ENCODE measurements at places on chromosomes 4 and X.

DNA sequence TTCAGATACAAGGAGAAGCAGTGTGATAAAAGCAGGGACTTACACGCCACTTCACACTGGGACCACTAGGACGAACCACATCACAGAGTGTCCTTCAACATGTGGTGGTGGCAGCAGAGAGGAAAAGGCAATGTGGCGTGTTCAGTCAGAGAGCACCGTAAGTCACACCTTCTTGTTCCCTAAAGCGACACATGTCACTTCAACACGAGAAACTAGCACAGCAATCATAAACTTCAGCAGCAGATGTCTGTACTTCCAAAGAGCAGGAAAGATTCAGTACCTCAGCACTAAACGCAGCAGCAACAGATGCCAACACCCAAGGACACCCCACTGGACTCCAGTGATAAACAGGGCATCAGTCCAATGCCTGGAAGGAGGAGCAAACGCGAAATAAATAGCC lies 96.7 kb downstream of the AREG start:
- peak; percentile 23 for DNase-seq

GRCh38 chr4:84631573-84631972 lies 48.6 kb downstream of the CDS1 start:
- DNase-seq = no peak

DNA sequence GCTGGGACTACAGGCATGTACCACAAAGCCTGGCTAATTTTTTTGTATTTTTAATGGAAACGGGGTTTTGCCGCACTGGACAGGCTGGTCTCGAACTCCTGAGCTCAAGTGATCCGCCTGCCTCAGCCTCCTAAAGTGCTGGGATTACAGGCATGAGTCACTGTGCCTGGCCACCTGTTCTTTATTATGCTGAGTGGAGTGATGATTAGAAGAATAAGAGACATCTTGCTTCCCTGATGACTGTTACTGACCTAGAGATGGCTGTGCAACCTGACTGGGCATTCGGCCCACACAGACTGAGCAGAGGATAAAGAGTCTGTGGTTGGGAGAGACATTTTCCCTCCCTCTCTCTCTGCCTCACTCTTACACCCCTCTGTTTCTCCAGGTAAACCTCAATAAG lies 56.7 kb downstream of the SPINK2 start:
- DNase-seq = no peak

DNA sequence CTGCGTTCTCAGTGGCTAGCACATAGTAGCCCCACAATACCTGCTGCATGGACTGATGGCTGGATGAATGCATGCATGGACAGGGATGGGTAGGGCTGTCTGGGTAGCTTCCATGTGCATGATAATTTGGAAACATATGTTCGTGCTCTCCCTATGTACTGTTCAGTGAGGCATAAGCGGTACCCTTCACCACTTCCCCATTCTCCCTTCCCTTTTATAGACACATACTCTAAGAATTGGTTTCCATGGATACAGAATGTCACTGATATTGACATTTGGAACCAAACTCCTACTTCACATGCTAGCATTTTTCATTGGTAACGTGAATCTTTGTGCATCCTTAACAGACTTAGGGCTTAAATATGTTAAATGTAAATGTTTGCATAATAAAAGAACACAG lies 20.4 kb downstream of the USP46 start:
- DNase-seq = peak; percentile 82

GRCh38 chrX:85052636-85053343 lies 49.1 kb downstream of the APOOL start:
- peak; percentile 7 for DNase-seq

GRCh38 chrX:72205706-72206105 lies 24.1 kb downstream of the PIN4 start:
- DNase-seq = no peak

DNA sequence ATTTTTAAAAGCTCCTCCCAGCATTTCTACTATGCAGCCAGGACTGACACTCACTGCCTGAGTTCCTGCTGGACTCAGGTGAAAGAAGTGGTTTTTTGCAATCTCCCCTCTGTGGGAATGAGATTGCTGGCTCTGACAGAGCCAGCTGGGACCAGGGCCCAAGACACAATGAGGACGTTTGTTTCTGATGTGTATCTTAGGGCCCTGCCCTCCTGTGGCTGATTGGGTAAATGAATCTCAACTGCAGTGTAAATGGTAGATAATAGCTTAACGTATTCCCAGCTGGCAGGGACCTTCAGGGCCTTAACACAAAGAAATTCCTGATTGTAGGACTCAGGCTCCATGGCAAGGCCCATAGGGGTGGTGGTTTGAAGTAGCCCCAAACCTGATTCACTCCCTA lies 85.8 kb upstream of the PRPS1 start:
- no peak for DNase-seq

DNA sequence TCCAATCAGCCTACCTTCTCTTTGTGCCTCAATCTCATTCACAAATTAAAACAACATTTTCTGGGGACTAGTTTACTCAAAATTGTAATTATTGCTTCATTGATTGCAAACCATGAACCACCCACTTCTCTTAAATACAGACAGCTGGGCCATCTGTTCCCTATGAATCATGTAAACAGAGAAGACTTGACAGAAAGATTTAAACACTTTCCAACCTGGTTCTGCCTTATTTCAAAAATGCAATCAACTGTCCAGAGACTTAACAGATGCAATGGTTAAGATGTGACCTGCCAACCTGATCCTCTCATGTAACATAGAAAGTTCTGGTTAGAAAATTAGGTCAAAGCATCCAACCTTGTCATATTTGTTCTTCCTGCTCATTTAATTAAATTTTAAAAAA lies 20.8 kb upstream of the SERTM2 start:
- DNase-seq = peak; percentile 36

DNA sequence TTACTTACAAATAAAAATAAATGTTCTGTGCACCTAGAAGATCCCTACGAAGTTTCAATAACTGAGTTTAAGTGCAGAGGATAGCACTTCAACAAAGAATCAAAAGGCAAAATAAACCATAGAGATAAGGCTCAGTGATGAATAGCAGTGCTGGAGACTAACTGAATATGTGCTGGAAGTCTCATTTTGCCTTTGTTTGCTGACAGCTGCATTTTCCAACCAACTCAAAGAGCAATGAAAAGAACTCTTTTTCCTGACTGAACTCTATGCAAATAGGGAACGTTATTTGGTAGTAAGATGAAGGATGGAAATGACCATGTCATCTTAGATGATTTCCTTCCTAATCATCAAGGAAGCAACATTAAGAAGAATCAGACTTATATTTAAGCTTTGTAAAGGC lies 32.7 kb upstream of the ADH7 start:
- DNase-seq = no peak

- no peak for DNase-seq
These were observed 34.5 kb upstream of the VEGFD start for GRCh38 chrX:15418707-15419181.

DNA sequence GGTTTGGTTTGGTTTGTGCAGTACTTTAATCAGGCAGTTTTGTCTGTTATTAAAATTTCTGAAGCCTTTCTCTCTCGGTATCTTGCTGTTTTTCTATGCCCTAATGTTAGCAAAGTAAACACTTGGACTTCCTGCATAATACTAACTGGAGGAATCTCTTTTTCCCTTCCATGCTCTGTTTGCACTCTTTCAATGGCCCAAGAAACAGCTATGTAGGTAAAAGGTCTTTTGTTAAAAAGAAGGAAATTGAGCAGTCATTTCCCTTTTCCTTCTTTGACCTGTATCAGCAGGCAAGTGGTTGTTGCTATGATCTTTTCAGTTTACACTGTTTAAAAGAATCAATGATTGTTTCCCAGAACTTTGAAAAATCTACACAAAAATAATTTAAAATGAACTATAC lies 82.7 kb downstream of the CCSER1 start:
- peak; percentile 1 for DNase-seq

DNA sequence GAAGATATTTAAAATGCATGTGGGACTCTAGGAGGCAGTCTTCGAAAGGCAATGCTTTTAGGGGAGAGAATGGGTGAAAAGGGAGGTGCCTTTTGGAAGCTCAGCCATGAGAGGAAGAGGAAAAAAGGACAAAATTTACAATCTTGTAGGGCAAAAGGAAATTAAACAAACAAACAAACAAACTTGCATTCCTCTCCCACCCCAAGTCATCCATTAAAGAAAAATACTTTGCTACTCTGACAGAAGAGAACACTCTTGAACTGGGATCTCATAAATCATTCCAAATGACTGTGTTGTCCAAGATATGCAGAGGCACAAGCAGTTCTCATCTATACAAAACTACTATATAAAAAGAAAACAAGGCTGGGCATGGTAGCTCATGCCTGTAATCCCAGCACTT lies 46.7 kb downstream of the HELQ start:
- DNase-seq = no peak

- no peak for DNase-seq
These were observed 1.7 kb downstream of the FAM120C start for GRCh38 chrX:54181202-54181953.

DNA sequence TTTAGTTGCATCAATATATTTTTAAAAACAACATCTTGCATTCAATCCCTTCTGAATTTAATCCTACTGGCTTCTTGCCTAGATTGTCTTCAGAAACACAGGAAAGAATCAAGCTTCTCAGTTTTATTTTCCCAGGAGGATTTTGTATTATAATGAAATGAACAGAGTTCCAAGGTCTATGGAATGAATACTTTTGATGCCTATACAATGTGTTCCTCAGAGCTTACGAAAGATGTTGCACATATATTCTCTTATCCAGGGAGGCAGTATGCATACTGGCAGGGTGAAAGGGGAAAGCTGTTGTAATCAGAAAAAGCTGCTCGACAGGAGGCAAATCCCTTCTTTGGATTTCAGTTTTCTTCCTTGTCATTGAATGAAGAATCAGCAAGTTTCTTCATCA lies 8.8 kb downstream of the TMPRSS11D start:
- DNase-seq = no peak
